ENCODE measurements at places on chromosomes 5 and 9.

DNA sequence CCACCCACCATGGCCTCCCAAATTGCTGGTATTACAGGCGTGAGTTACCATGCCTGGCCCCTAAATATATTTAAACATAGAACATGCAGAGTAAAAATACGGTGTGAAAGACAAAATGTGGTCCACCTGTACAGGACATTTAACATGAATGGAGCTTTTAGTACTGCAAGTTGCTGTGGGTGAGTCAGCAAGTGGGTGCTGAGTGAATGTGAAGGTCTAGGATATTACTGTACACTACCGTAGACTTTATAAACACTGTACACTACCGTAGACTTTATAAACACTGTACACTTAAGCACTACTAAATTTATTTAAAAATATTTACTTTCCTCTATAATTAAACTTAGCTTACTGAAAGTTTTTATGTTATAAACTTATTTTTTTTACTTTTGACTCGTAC lies 317.8 kb downstream of the PRDM9 start:
- DNase-seq = no peak

DNA sequence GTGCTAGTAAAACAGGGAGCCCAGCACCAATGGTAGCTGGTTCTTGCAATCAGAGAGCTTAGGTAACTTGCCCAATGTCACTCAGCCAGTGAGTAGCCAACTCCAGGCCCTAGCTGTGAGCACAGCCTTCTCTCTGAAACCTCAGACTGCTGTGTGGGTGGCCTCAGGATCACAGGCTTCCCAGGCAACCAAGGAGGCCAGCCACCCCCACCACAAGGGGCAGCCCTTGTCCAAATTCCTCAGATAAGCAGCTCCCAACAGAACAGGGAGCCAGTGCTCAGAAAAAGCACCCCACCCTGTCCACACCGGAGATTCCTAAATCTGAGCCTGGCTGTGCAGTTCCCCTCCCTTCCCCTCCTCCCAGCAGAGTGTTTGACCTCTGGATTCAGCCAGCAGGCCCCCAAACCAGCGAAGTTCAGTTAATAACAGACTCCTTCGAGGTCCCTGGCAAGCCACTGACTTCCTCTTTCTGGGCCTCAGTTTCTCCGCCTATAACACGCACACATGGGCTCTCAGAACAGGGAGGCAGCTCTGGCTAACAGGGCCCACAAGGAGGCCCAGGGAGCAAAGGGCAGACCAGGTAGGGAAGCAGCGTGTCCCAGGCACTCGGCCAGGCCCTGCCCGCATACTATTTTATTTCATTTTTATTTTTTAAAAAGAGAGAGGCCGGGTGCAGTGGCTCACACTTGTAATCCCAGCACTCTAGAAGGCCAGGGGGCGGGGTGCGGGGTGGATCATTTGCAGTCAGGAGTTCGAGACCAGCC lies 2.7 kb downstream of the EEIG1 start:
- DNase-seq = no peak

DNA sequence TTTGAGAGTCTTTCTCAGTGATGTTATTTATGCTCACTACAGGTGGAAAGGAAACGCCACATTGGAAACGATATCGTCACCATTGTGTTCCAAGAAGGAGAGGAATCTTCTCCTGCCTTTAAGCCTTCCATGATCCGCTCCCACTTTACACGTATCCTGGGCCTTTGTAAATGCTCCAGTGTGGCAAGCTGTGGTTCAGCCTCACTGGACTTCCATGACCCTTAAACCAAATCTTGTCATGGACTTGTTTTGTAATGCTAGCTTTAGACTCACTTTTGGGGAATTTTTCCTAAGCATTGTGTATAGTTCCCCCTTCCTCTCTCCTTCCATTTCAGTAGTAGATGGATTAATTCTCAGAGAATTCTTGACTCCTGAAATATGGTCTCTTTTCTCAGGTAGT lies 60.9 kb upstream of the SLC2A8 start:
- no peak for DNase-seq

- DNase-seq = no peak
These were observed 597.3 kb upstream of the TYRP1 start for GRCh38 chr9:12095931-12096330.

GRCh38 chr9:126952205-126952977 lies 37.8 kb downstream of the RALGPS1 start:
- no peak for DNase-seq

DNA sequence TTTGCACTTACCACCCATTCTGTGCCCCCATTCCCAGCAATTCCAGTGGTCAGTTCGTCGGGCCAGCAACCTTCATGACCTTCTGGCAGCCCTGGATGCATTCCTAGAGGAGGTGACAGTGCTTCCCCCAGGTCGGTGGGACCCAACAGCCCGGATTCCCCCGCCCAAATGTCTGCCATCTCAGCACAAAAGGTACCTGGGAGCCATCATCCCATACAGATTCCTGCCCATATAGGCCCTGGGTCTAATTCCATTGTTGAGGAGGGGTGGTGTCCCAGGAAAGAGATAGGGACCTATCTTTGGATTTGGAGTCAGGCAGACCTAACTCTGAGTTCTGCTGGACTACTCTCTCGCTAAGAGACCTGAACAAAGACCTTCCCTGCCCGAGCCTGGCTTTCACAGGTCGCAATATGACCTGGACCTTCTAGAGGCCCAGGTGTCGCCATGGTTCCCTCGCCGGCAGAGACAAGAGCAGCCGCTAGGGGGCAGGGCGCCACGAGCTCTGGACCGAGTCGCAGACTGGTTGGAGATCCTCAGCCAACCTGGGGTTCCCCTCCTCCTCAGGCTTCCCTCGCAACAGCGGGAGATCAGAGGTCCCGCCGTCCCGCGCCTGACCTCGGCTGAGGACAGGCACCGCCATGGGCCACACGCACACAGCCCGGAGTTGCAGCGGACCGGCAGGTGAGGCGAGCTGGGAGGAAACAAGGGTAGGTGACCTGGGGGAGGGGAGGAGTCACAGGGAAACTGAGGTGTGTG lies 3.1 kb downstream of the SLC4A9 start:
- DNase-seq = peak; percentile 74
